ENCODE measurements at places on chromosomes 5 and 9.

- DNase-seq: no peak
These were observed 153.0 kb upstream of the HMHB1 start for GRCh38 chr5:143658956-143659355.

DNA sequence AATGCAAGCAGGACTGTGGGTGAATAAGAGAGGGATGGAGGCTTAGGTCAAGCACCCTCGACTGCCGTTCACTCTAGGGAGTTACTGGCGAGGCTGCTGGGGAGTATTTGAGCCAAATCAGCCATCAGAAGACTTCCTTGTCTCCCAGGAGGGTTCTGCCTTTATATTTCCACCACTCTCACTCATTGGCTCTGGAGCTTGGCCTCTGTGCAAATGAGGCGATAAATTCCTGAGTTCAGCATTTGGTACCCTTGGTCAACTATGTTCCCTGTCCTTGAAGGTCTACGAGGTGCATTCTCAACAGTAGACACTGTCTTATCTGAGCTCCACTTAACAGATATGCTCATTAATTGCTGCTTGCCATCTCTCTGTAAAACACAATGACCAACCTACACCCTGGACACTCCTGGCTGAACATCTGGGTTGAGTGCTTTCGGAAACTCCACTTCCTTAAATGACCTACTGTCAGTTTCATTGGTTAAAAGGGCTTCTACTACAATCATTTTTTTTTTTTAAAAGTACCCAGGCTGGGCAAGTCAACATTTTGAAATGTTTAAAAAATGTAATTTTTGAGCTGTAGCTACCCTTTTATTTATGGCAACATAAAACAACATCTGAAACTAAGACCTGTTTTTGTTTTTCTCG, 153.2 kb downstream of the NTRK2 start:
- no peak for DNase-seq

DNA sequence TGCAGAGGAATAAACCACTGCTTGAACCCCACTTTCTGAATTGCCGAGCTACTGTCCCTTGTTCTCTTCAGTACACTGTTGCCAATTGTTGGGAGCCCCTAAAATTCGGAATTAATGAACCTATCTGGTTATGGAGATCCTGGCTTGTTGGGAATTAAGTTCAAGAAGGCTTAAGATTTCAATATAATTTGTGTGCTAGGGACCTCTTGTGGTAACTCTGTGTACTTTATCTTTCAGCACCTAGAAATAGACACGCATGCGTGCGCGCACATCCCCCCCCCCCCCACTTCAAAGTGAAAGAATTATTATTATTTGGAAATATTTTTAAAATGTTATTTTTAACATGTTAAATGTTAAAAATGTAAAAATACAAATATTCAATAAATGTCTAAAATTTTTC, 53.3 kb upstream of the FAM169A start:
- no peak for DNase-seq

GRCh38 chr5:83718195-83718825, 2.3 kb downstream of the HAPLN1 start:
- peak; percentile 18 for DNase-seq

- DNase-seq: no peak
These were observed 14.0 kb downstream of the SH3GLB2 start for GRCh38 chr9:129014124-129014523.

DNA sequence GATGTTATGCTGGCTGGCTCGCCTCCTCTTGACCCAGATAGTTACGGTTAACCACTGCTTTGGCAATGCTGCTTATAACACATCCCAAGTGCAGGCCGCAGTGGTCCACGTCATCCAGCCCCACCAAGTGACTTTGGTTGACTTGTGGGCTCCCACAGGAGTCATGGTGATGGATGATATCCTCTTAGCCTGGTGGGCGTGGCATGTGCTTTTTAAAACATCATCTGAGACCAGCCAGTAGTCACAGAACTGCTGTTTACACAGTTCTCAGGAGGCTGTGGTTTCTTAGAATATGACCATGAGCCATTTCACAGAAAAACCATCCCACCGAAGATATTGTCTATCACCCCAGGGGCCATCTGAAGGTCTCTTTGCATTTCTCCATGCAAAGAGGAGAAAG, 216.9 kb downstream of the SH3GL2 start:
- no peak for DNase-seq

GRCh38 chr5:39215857-39216256, 3.5 kb downstream of the FYB1 start:
- DNase-seq: no peak

GRCh38 chr9:121840838-121841760, 189.7 kb downstream of the DAB2IP start:
- DNase-seq: no peak

DNA sequence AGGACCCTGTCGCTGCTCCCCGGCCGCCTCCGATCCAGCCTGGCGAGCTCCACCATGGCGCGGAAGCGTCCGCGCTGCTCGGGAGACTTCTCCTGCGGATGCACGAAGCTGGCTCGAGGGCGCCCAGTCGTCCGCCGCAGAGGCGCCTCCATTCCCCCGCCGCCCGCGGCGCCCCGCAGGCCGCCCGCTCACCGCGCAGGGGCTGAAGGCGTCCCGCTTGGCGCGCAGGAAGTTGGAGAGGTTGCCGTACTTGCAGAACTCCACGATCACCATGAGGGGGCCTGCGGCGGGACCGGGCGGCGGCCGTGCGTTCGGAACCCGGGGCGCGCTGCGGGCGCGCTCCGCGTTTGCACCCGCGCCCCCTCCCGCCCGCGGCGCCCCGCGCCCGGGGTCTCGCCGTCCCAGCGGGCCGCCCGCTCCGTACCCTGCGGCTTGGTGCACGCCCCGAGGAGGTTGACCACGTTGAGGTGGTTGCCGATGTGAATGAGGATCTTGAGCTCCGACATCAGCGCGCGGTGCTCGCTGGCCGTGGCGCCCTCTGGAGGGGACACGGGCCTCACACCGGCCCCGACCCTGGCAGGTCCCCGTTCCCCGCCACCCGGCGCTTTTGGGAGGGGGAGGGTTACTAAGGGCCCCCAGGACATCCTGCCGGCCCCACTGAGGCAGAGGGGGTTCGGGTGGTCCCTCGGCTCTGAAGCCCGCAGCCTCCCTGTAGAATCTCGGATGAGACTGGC, 27.7 kb upstream of the SCGB3A1 start:
- DNase-seq: no peak

DNA sequence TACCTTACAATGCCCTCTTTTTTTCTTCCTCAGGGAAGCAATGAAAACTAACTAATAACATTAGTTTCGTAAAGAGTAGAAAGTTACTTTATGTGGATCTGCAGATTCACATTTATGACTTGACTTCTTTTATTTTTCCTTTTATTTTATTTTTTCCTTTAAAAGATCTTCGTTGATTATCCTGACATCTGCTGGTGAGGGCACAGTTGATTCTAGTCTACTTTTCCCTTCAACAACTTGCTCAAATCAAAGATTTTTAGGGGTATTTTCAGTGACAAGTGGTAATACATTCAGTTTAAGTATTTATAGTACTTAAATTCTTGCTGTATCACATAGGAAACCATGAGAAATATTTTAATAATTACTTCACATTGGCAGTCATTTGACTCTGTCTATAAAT, 4.9 kb downstream of the EDIL3 start:
- DNase-seq: no peak

- DNase-seq: no peak
These were observed 106.9 kb upstream of the VCAN start for GRCh38 chr5:83364312-83365299.

DNA sequence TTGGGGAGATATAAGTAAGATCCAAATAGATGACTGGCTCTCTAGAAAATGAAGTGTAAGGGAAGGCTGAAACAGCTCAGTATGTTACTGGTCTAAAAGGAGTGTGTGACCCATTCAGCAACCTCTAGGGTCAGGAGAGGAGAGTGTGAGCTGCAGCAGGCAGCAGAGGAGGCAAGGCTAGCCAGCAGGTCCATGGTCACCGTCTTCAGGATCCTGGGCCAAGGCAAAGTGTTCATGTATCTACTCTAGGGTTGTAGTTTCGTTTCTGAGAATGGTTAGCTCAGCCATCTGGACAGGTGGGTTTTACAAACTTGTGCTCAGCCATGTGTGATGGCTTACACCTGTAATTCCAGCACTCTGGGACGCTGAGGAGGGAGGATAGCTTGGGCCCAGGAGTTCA, 13.7 kb downstream of the MYO10 start:
- DNase-seq: no peak

GRCh38 chr5:111680737-111681413, 76.1 kb downstream of the NREP start:
- no peak for DNase-seq

- no peak for DNase-seq
These were observed 598 bp downstream of the RGP1 start for GRCh38 chr9:35749515-35750255.

- no peak for DNase-seq
These were observed 78.9 kb downstream of the PLAC8L1 start for GRCh38 chr5:146026307-146027010.

DNA sequence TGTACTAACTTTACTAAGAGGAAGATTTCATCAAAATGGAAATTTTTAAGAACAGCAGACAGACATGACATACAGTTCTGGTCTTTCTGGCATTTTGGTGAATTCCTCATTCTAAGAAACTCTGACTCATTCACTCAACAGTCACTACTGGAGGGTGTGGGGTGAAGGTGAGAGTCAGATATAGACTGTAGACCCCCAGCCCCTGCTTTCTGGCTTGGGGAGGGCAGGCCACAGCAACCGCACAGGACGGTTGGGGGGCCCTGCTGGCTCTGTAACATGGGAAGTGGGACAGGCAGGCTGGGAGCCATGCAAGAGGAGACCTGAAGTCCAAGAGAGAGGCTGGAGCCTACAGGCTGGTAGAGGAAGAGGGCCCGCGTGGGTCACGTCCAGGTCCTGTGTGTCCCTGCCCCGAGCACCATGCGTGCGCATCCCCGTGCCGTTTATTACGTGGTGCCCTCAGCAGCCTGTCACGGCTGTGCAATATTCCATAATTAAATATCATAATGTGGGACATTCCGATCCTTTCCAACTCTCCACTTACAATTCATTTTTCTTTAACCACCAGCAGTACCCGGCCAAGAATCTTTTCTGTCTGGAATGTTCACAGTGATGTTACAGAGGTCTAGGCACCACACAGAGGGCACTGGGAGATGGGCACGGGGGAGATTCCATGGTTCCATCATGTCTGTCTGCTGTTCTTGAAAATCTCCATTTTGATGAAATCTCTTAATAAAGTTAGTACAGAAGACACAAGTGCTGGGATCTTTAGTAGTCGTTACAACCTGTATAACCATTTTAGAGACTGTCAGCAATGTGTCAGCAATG, 75.5 kb downstream of the SEMA4D start:
- DNase-seq: no peak

- DNase-seq: no peak
These were observed 43.7 kb downstream of the RASGRF2 start for GRCh38 chr5:81003811-81004386.

GRCh38 chr5:72598401-72599064, 91.3 kb upstream of the ZNF366 start:
- no peak for DNase-seq

DNA sequence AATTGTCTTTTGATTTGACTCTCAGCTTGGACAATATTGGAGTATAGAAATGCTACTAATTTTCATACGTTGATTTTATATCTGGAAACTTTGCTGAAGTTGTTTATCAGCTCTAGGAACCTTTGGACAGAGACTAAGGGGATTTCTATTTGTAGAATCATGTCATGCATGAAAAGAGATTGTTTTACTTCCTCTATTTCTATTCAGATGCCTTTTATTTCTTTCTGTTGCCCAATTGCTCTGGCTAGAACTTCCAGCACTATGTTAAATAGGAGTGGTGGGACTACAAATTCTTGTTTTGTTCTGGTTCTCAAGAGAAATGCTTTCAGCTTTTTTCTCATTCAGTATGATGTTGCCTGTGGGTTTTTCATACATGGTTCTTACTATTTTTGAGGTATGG, 112.8 kb upstream of the CDH12 start:
- DNase-seq: no peak

DNA sequence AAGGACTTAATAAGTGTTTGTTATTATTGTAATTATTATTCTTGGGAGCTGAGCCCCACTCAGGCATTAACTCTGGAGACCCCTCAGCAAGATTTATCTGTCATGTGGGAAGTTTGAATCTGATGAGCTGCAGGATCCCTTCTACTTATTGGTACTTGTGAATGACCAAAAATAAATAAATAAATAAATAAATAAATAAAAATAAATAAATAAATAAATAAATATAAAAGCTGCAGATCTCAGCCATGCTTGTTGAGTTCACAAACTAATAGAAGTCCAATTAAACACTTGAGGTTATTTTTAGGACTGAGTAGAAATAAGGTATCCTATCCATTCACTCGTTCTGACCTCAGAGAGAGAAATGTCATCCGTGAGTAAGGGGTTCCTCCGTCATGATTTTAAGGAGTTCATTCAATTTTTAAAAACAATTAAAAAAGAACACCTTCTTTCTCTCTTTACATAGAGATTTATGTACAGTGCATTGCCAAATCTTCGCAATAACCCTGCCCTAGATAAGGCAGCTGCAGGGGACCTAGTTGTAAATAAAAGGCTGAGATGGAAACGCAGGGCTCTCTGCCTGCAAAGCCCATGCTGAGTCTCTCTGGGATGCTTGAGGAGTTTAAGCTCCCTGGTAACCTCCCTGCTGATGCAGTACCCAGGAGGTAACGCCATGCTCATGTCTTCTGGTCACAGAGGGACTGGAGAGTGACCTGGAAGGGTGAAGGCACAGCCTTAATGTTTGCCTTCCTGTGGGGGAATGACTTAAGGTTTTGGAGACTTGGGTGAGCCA, 1.2 kb downstream of the EFCAB9 start:
- no peak for DNase-seq

- DNase-seq: no peak
These were observed 67.5 kb downstream of the CWC27 start for GRCh38 chr5:64836190-64836755.

DNA sequence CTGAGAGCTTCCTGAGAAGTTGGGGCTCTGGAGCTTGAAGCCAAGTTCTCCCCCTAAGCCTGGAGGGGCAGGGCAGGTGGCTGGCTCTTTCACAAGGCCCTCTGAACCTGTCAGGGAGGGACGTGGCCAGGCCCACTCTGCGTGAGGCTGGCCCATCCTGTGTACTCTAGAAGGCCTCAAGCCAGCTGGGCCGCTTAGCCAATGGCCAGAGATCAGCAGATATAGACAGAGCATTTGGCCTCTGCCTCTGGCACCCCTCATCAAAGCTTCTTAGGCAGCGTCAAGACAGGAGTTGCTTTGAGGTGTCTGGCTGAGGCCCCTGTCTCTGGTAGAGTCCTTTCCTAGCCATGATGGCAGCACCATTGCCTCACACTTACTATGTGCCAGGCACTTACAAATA, 105.6 kb downstream of the FGF18 start:
- DNase-seq: no peak

- no peak for DNase-seq
These were observed 117.8 kb upstream of the SPIN1 start for GRCh38 chr9:88270413-88270812.

DNA sequence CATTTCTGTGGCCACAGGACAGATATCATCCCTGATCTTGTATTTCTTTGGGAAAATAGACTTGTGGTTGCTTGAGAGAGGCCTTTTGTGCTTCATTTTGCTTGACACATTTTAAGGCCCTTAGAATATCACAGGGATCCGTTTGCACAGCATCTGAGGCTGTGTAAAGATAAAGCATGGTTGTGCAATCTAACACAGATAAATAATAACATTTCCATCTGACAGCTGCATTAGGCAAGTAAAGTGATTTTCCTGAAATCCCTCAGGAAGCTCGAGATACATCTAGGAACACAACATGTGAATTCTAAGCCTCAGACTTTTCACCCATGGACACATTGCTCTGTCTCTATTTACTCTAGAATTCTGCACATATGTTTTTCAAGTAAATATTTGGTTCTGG, 212.8 kb upstream of the ADAMTSL1 start:
- DNase-seq: no peak
